SK-N-DZ (cell line): ENCODE measurements at places on chromosomes 4 and X.

DNA sequence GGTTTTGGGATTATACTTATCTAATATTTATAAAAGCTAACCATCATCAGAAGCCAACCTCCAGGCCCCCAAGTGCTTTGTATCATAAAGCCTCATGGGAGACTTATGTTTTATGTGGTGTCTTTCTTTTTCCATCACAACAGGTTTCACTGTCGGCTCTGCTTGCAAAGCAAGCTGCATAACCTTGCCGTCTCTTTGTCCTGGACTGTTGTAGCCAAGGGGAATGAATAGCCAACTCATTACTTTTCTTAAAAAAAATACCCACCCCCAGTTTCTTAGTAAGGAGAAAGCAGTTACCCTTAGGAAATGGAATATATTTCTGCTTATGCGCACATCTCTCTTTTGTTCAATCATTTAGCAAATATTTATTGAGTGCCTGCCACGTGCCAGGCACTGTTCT lies 40.7 kb downstream of the FAM184B start:
- no peak for DNase-seq

DNA sequence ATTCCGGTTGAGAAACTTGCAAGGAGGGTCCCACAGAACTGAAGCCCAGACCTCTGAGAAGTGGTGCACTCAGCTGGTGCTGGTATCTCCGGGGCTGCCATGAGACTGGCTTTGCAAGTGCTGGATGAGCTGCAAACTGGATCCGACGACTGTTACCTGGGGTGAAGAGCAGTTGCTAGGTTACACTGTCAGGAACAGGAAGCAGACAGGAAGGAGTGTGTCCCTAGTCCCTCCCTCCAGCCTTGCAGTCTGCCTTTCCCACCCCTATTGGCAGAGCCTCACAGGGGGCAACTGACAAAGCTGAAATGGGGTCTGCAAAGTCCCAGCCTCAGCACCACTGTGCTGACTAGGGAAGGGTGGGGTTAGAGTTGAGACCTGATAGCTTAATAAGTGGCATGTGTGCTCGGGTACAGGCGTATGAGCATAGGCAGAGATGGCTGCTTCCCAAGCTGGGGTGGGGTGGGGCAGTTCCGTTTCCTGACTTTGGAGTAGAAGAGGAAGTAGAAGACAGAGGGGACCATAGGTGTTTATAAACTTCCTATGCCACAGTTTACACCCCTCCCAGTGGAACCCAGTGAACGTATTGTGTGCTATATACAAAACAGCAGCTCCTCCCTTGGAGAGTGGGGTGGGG lies 18.0 kb downstream of the PPEF1 start:
- no peak for DNase-seq

GRCh38 chr4:121726642-121727268 lies 30.0 kb upstream of the ANXA5 start:
- peak; percentile 39 for DNase-seq

- DNase-seq, result no peak
Observed at GRCh38 chrX:23664496-23664895, 2.8 kb upstream of the PRDX4 start.

DNA sequence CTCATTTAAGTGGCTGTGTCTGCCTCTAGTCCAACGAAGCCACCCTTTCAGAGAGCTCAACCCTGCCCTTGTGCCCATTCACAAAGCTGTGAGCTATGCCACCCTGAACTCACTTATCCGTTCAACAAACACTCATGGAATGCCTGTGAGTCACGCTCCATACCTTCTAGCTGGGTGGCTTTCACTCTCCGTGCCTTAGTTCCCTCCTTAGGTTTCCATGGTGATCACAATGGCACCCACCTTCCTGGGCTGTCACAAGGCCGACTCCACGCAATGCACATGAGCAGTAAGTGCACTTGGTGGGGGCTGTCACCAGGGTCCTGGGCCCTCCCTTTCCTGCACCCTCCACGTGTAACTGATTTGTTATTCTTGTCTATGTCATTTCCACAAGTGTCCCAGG lies 37.2 kb upstream of the PPP2R2C start:
- DNase-seq, result no peak

DNA sequence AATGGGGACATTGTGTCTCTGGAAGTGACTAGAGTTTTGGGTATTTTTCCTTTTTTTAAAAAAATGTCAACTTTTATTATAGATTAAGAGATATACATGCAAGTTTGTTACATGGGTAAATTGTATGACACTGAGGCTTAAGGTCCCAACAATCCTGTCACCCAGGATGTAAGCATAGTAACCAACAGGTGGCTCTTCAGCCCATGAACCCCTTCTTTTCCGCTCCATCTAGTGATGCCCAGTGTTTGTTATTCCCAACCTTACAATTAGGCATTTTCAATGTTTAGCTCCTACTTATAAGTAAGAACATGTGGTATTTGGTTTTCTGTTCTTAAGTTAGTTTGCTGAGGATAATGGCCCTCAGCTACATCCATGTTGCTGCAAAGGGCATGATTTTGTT lies 102.7 kb downstream of the GRID2 start:
- no peak for DNase-seq

- no peak for DNase-seq
Observed at GRCh38 chr4:53960843-53961242, 103.6 kb downstream of the CHIC2 start.

- DNase-seq, result no peak
Observed at GRCh38 chrX:31609130-31609529, 537.3 kb upstream of the FTHL17 start.

DNA sequence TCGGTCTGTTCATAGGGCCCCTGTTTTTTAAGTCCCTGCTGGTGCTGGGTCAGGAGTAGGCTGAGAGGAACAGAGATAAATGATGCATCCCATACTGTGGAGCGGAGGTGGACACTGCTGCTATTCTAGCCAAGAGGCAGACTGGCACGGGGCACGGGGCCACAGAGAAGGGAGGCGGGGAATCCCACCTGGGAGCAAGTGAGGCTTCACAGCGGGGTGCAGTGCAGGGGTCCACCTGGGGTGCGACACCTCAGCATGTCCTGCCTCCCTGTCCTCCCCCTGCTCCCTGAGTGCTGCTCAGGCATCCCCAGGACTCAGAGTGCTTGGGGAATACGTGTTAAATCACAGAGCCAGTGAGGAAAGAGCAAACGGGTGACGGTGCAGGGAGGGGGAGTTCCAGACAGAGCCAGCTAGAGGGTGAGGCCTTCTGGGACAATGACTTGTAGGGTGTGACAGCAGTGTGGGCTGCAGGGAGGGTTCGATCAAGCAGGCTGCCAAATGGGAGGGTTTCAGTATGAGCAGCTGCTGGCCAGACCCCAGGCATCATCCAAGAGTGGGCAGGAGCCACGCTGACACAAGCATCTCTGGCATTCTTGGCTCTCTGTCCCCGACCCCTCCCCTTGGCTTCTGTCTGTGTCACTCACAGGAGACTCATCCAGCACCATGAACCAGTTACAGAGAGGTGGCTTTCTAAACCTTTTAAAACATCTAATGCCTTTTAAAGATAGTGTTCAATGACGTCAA lies 13.7 kb upstream of the HTRA3 start:
- no peak for DNase-seq

- DNase-seq, result peak; percentile 41
Observed at GRCh38 chr4:139593091-139593564, 37.1 kb upstream of the SETD7 start.

GRCh38 chrX:118117741-118118140 lies 1.1 kb upstream of the KLHL13 start:
- DNase-seq, result no peak

DNA sequence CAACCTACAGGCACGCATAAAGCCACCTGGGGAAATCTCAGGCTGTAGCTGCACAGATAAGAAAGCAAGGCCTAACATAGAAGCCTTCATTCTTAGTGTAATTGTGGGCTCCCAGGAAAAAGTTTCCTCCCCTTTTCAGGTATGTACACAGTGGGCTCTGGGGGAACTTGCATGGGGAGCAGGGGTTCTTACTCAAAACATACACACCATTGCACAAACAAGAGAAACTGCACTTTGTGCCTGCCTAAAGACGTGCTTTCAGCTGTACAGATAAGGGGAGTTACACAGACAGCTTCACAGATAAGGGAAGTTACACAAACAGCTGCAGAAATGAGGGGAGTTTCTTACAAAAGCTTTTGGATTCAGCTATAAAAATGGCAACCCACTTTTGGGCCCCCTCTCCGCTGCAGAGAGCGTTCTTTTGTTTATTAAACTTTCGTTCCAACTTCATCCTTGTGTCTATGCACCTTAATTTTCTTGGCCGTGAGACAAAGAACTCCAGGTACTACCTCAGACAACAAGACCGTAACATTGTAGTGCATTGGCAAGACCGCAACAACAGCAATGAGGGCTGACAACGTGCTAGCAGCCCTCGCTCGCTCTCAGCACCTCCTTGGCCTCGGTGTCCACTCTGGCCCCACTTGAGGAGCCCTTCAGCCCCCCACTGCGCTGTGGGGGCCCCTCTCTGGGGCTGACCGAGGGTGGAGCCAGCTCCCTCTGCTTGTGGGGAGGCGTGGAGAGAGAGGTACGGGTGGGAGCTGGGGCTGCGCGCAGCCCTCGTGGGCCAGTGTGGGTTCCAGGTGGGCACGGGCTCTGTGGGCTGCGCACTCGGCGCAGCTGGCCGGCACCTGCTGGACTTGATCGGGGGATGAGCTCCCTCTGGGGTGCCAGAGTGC lies 317.5 kb downstream of the RAPGEF2 start:
- no peak for DNase-seq

GRCh38 chr4:169283114-169283509 lies 12.4 kb upstream of the SH3RF1 start:
- DNase-seq, result no peak
